ENCODE measurements at places on chromosomes 1 and 21. TPM values are rescaled to one million over a fixed set of nuclear protein-coding genes. Genes with fewer than 3 reads are reported as not detected.

The C1orf87 gene
- total RNA-seq = not detected

The U2AF1 gene
- total RNA-seq = 31.3 TPM

The ZC3H12A gene
- 20.4 TPM for total RNA-seq

The MRPS21 gene
- total RNA-seq = 81.9 TPM

The MRPS14 gene
- total RNA-seq = 42.1 TPM

The CR1L gene
- not detected for total RNA-seq

DNA sequence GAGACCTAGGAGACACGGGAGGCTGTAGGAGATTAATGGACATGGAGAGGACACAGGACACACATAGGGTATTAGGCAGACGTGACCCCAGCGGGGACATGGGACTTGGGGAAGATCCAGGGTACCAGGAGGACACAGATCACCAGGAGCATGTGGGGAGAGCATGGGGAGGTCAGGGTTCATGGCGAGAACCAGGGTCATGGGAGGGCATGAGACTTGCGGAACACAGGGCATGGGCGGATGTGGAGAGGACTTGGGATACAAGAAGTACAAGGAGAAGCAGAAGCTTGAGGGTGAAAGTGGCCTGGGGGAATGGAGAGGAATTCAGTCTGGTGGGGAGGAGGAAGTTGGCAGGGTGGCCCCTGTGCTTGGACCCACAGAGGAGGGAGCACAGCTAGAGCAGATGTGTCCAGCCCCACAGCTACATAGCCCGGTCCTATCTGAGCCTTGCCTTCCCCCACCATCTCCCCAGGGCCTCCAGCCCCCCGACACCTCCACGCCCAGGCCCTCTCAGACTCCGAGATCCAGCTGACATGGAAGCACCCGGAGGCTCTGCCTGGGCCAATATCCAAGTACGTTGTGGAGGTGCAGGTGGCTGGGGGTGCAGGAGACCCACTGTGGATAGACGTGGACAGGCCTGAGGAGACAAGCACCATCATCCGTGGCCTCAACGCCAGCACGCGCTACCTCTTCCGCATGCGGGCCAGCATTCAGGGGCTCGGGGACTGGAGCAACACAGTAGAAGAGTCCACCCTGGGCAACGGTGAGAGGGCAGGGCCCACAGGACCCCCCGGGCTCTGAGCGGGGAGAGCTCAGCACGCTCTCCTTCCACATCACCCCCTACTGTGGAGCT is 12.1 kb downstream of the TIE1 start:
- no peak for DNase-seq

DNA sequence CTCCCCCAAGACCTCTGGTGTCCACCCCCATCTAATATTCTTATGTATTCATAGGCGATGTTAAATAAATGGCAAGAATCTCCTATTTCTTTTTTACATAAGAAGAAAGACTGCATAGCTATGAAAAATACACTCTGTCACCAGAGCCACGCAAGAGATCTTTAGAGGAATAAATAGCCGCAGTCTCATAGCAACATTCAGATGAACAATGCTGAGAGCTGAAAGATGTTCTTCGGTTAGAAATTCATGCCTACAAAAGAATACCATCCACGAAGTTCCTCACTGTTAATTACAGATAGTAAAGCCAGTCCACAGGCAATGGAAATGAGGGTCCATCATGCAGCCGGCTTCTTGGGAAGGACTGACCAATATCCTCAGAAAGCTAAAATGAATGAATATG is 76.0 kb upstream of the SOD1 start:
- DNase-seq = no peak

- peak; percentile 9 for DNase-seq
These were observed 2.6 kb upstream of the TMEM82 start for GRCh38 chr1:15739745-15740144.
